ENCODE measurements at places on chromosomes 1 and 21.

GRCh38 chr1:37267111-37267835 is 207.1 kb upstream of the ZC3H12A start:
- DNase-seq, result no peak

DNA sequence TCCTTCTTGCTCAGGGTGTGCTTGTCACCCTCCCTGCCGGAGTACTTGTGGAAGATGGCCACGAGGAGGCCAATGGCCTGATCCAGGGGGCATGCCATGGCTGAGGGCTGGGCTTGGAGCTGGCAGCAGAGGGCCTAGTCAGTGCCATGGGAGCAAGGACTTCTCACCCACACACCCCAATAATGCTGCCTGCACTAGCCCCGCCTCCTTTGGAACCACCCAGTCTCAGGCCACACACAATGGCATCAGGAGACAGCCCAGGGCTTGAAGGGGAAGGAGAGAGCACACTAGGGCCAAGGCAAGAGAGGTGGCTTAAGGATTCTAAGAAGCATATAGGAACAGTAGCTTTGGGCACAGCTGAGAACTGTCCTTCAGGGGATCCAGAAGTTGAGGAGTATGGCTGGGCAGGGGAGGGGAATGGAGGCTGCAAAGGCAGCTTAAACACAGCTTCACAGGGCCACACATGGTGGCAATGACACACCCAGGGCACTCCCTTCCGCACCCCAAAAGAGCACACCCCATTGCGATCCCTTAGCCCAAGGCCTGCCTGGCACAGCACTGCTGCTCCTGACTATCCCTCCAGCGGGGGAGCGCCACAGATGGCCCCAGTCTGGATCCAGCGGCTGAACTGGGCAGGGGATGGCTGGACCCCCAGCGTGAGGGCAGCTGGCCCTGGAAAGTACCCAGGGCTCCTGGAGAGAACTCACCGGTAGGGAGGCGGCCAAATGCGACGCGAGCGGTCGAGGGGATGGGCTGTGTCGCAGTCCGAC is at the start of gene S100A6:
S100A6 (minus strand) TSS at position 750 of the 770 bp plus-strand sequence; CDS start at position 98, 652 bp downstream.
- DNase-seq, result peak; percentile 59

GRCh38 chr21:42314616-42315295 is 453 bp downstream of the TFF3 start:
- DNase-seq, result no peak

GRCh38 chr1:183859119-183859518 is 54.2 kb downstream of the RGL1 start:
- DNase-seq, result no peak

GRCh38 chr1:181021159-181021558 is 1.5 kb downstream of the STX6 start:
- no peak for DNase-seq

DNA sequence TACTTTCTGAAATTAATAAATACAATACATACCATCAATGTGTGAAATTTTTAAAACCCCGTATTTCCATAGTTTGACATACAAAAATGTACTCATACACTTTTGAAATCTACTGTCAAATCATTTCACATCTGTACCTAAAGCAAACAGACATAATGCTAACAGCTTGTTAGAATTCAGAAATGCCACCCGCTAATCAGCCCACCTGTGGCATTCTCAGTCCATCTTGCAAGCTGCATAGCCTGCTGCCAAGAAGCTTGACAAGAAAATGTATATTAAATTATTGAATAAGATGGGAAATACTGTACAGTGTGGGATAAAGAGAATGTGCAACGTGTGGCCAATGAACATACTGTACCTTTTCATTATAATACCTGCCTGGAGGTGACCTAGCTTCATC is 55.1 kb downstream of the ZBTB18 start:
- no peak for DNase-seq

GRCh38 chr1:91171898-91172297 is 150.1 kb upstream of the ZNF644 start:
- DNase-seq, result peak; percentile 10

DNA sequence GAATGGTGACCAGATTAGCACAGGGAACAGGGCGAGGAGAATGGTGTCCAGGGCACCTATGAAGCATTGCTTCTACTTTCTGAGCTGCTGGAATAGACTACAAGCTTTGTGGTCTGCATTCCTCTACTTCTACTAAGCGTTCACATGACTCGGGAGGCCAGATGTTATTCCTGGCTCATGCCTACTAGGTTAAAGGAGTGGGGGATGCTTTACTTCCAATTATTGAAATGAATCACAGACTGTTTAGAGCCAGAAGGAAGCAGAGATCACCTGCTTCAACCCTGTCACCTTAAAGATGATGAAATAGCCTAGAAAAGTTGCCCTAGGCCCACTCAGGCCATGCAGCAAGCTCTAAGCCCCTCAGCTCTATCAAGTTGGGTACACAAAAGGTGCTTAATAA is 633.5 kb downstream of the KIF26B start:
- DNase-seq, result peak; percentile 97

GRCh38 chr1:107831921-107832320 is 133.1 kb downstream of the VAV3 start:
- no peak for DNase-seq

DNA sequence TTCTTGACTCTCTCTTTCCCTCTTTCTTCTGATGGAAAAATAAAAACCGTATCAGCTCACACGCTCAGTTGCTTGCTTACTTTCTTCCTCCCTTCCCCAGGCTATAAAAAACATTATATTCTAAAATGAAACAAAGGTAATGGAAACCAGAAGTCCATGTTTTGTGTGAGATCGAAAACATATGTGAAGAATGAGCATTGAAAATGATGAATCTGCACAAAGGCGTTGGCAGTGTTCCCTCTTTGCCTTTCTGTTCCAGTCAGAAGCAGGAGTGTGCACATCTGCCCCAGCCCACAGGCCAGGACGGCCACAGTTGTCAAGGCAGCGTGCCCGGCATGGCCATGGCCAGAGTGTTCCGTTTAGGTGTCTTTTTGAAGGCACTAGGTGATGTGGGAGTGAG is 185.3 kb upstream of the USP24 start:
- peak; percentile 94 for DNase-seq

Measured in fibroblast of mammary gland (primary cell).